ENCODE measurements at places on chromosomes 5 and 9. TPM values are rescaled to one million over a fixed set of nuclear protein-coding genes. Genes with fewer than 3 reads are reported as not detected.

TNC gene
- 39.7 TPM for total RNA-seq

ADAMTS2 gene
- total RNA-seq, result 28.1 TPM

POLR1E gene
- 49.6 TPM for total RNA-seq

ZNF354C gene
- 2.8 TPM for total RNA-seq

IGFBPL1 gene
- not detected for total RNA-seq

MPDZ gene
- 13.1 TPM for total RNA-seq

CORO2A gene
- 2.1 TPM for total RNA-seq

SELENOP gene
- 30.4 TPM for total RNA-seq

LRRC26 gene
- total RNA-seq, result not detected

Measured in bronchus fibroblast of lung (primary cell).